ENCODE measurements at places on chromosomes 3 and 15.
A peak's percentile ranks its signal among the peaks of the same experiment; 100 is the strongest.

GRCh38 chr15:92365906-92366305 is 27.8 kb upstream of the ST8SIA2 start:
- DNase-seq, result no peak

DNA sequence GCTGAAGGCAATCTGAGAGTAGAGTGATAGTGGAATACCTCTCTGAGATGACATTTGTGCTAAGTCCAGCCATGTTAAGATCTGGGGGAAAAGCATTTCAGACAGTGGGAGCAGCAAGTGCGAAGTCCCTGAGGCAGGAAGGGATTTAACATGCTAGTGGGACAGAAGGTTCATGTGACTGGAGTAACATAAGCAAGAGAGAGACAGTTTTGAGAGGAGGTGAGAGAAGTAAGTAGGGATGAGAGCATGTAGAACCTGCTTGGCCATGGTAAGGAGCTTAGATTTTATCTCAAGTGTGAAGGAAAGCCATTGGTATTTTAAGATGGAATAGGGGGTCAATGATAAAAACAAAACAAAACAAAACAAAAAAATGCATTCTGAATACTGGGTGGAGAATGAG is 358.6 kb upstream of the KCNH8 start:
- no peak for DNase-seq

- DNase-seq, result no peak
These were observed 118.1 kb downstream of the EDEM1 start for GRCh38 chr3:5305684-5305989.

- no peak for DNase-seq
These were observed 530.7 kb downstream of the ZIC1 start for GRCh38 chr3:147939839-147940238.

DNA sequence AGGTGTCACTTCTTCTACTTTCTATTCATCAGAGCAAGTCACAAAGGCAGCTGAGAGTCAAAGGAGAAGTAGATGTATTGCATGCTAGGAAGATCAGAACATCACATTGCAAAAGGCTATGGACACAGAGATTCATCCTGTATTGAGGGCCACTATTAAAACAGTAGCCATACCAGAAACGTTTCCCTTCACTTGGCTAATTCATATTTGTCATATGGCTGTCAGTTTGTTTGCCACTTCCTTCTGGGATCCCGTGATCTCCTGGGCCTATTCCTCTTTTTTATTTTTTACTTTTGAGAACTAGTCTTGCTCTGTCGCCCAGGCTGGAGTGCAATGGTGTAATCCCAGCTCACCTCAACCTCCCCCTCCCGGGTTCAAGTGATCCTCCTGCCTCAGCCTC is 184.0 kb upstream of the SATB1 start:
- no peak for DNase-seq

GRCh38 chr3:197345390-197345789 is 47.0 kb upstream of the DLG1 start:
- no peak for DNase-seq

GRCh38 chr15:80072285-80072994 is 13.0 kb downstream of the ZFAND6 start:
- DNase-seq, result no peak

GRCh38 chr15:94584833-94585244 is 353.5 kb downstream of the MCTP2 start:
- no peak for DNase-seq

GRCh38 chr15:85168642-85169173 is 187.1 kb downstream of the PDE8A start:
- DNase-seq, result peak; percentile 18

DNA sequence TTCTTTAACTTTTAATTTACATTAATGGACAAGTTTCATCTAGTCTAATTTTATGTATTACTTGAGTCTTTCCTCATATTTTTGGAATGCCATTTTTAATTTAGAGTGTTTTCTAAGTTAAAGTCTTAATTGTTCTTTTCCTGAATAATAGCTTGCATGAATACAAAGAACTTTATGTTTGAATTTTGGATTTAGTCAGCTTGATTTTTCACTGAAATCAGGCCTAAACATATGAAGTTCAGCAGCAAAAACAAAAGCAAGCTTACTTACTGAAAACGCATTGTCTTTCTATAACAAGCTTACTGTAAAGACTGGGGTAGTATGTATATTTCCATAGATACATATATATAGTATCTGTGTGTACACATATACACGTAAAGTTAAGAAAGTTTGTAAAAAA is 126.0 kb downstream of the ZBTB20 start:
- no peak for DNase-seq

GRCh38 chr15:101389362-101389761 is 94.3 kb upstream of the SNRPA1 start:
- DNase-seq, result no peak

DNA sequence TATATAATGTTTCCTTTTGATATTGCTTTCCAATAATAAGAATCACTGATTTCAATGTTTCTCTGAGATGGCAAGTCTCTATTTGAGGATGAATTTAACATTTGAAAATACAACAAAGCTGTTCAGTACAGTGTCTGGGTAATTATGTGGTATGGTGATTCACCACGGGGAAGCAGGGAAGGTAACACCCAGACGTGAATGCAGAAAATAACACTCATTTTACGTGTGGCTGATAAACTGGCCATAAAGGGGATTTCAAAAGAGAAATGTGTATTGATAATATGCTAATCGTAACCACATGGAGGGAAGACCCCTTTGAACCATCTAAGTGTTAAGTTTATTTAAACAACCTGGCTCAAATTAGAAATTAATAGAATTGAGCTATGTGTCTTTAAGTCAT is 344.6 kb downstream of the GRM7 start:
- no peak for DNase-seq
